ENCODE measurements at places on chromosomes 7 and 10.

DNA sequence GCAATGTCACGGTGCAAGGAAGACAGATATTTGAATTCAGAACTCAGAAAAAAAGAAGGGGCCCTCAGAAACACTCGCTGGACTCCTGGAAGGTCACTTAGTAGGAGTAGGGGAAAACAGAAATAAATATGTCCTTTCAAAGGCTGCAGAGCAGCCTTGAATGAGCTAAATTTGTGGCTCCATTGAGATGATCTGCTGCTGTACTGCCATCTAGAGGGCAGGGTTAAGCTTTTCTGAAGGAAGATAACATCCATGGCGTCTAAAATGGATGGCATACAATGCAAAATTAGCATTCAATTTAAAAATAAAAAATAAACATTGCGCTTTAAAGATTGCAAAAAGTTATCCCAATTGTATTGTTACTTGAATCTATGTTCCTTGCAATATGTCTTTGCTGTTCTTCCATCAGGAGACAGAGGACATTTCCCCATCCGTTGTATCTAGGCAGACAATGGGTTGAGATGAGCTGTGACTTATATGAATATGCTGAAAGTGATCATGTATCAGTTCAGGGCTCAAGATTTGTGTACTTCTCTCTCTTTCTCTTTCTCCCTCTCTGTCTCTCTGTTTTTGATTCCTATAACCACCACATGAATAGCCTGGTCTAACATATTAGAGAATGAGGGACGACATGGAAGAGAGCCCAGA, 642.2 kb downstream of the SH2D4B start:
- DNase-seq = no peak

- no peak for DNase-seq
Observed at GRCh38 chr10:97059006-97059871, 126.5 kb downstream of the SLIT1 start.

DNA sequence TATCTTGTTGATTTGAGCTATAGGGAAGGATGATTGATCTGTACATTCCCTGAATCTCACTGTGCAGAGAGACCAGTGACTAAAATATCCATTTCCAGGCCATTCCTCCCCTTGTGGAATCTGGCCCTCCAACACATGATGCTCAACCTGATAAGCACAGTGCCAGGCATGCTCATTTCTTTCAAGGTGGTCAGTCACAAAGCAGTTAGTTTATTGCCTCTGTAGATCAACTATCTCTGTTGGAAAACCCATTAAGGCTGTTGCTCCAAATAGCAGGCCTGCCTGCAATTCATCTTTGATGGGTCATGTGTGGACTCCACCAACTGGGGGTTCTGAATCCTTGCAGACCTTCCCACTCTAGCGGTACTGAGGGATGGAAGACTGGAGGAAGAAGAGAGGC, 168.6 kb upstream of the FOXK1 start:
- DNase-seq = no peak

- no peak for DNase-seq
Observed at GRCh38 chr7:45902820-45903219, 14.5 kb downstream of the IGFBP1 start.

- DNase-seq = no peak
Observed at GRCh38 chr10:43042503-43043341, 34.1 kb upstream of the RET start.

- DNase-seq = no peak
Observed at GRCh38 chr10:80351220-80351619, 5.3 kb downstream of the DYDC1 start.

- DNase-seq = no peak
Observed at GRCh38 chr7:93188870-93189634, 37.2 kb downstream of the HEPACAM2 start.

DNA sequence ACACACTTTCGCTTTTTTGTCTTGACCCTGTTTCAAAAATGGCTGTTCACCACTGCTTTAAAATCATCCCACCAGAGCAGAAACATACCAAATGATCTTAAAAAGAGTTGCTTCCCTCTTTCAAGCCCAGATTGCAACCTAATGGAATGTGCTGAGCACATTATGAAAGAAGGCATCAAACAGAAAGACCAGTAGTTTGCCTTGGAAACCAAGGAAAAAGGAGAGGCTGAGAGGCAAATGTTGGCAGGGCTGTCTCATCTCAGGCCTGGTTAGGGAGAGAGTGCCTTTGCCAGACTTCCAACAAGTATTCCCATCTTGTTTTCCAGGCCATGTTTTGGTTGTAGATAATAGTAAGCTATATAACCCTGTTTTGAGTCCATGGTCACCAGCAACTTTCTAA, 64.3 kb downstream of the ABCB4 start:
- DNase-seq = no peak

DNA sequence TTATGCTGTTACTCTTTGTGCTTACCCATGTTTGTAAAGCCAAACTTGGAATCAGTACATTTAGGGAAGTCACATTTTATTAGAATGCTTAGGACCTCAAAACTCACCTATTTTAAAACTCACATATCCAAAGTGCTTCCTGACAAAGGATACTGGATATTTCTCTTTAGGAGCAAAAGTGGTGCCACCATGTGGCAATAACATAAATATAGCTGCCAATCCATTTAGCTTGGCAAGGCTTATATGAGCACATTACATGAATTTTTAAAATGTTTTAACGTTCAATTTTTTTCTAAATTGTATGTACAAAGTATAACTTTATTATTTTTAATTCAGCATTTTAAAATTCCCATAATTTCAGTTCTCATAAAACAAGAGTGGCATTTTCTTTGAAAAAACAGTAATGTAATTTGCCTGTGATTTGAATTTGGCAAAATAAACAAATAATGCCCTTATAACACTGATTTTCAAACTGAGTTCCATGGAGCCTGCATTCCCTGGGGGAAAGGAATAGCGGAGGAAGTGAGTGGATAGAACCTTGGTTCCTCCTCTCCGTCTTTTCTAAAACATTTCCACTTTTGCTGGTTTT, 75.4 kb downstream of the HDAC9 start:
- DNase-seq = peak; percentile 70

GRCh38 chr10:7159517-7159916, 251.3 kb downstream of the SFMBT2 start:
- DNase-seq = no peak

DNA sequence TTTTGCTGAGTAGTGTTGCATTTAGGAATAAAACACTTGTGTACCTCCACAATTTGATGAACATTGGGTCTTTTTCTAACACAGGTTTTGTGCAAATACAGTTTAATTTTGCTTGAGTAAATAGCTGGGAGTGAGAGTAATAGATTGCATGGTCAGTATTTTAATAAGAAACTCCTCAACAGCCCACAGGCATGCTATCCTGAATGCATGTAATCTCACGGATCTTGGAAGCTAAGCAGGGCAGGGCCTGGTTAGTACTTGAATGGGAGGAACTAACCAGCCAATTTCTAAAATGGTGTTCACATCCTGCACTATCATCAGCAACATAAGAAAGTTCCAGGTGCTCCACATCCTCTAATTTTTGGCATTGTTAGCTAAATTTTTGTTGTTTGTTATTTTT, 685.4 kb upstream of the MBL2 start:
- DNase-seq = no peak

GRCh38 chr7:51138123-51139085, 178.2 kb downstream of the COBL start:
- DNase-seq = no peak

- peak; percentile 65 for DNase-seq
Observed at GRCh38 chr10:9342885-9343570, 1288.5 kb downstream of the GATA3 start.

GRCh38 chr10:97150616-97151015, 35.1 kb downstream of the SLIT1 start:
- DNase-seq = no peak

DNA sequence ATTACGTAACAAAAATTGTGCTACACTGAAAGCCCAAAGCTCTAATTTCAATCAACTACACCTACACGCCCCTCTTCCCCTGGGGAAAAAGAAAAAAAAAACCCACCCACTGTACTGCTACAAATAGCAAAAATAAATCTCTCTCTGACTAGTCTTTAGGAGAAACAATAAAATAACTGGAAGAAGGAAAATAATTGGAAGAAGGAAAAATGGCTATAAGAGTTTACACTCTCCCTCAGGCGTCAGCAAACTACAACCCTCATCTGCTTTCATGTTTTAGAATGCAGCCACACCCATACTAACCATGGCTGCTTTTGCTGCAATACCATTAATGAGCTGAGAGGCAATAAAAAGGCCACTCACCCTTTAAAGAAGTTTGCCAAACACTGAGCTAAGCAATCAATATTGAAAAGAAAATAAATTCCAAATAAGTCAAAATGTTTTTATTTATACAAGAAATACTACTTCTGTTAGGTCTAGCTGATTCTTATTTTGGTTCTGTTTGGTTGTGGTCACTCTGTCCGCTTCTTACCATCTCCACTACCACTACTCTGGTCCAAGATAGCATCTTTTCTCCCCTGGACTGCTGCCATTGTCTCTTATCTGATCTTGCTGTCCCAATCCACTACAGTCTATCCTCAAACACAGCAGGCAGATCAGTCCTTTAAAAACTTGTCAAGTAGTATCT, 3.8 kb downstream of the MINDY3 start:
- DNase-seq = no peak

DNA sequence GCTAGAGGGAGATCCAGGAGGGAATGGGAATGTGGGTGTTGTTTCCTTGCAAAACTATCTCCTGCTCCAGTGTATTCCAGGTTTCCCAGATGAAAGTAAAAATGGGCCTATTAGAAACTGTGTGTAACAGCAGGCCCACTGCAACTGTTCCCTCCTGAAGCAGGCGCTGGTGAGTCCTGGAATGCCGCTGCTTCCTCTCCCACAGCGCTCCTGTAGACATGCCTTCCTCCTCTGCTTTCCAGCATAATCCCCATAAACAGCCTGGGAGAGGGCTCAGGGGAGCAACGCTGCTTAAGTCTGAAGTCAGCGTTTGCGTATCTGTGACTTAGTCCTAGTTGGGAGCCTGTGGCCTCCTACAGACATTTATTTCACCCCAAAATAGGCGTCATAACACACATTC, 551.0 kb upstream of the FOXK1 start:
- DNase-seq = no peak
